ENCODE measurements at places on chromosomes 6 and 20.
A peak's percentile ranks its signal among the peaks of the same experiment; 100 is the strongest.

DNA sequence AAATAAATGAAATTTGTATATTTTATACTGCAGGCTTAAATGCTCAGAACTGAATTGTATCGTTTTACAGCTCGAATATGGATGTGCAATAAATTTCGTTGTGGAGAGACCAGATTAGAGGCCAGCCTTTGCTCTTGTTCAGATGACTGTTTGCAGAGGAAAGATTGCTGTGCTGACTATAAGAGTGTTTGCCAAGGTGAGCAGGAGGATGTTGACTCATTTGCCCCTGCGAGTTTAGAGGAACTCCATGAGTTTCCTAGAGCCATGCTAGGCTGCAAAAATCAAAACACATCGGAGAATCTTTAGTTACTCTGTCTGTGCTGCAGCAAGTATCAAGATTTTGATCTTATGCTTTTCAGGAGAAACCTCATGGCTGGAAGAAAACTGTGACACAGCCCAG is 15.4 kb downstream of the ENPP3 start:
- DNase-seq: peak; percentile 44

GRCh38 chr6:111173341-111173740 is 86.0 kb downstream of the SLC16A10 start:
- no peak for DNase-seq

DNA sequence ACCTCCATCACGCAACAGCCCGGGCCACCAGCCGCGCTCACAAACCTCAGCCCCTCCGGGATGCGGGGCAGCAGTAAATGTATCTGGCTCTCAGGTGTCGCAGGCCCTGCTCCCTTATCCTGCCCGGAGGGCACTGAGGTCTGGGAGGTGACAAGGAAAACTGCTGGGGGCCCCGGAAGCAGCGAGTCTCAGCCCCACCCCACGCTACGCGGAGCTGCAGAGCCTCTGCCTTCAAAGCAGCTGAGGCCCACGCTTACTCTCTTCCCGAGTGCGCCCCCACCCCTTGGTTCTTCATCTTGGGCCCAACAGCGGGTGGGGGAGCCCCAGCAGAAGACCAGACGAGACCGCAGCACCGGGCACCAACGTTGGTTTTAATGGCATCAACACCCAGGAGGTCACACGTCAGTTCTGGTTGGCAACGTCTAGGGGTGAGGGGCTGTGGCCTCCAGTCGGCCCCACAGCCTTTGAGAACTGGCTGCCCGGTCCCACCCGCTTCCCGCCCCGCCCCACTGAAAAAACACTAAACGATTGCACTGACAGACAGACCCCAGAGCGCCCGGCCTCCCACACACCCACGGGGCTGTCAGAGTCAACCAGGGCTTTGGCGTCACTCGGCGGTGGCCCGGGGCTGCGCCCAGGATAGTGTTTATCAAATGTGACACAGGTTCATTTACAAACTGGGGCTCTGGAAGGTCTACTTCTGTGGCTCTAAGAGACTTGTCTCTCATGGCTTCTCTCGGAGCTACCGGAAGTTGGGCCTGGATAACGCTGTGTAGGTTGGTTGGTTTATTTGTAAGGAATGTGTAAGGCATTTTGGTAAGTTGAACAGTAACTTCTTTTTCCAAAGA is 43.7 kb downstream of the DSTN start:
- DNase-seq: no peak

- DNase-seq: no peak
These were observed 172.2 kb downstream of the CDC5L start for GRCh38 chr6:44559486-44560270.

DNA sequence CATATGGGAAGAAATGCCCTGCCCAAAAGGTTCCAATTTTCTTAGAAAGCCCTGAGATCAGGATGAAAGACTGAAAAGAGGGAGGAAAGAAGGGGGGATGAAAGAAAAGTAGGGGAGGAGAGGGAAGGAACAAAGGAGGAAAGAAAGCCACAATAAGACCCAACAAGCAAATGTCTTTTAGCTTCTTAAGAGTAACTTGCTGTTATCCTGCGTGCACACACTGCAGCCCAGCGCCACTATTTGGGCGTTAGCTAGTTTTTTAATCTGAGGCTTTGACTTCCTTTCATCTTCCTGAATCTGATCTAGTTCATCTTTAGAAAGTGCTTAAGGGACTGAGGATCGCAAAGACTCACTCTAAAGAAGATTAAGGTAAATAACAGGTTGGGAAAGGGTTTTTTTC is 77.4 kb upstream of the HDDC2 start:
- no peak for DNase-seq

- no peak for DNase-seq
These were observed 133.0 kb downstream of the SAMD5 start for GRCh38 chr6:147641511-147641910.

GRCh38 chr20:41344477-41344876 is 3.9 kb downstream of the LPIN3 start:
- DNase-seq: no peak

- DNase-seq: no peak
These were observed 23.9 kb downstream of the SUN5 start for GRCh38 chr20:32980131-32980941.

- DNase-seq: no peak
These were observed 78.0 kb downstream of the VEGFA start for GRCh38 chr6:43847741-43848630.

DNA sequence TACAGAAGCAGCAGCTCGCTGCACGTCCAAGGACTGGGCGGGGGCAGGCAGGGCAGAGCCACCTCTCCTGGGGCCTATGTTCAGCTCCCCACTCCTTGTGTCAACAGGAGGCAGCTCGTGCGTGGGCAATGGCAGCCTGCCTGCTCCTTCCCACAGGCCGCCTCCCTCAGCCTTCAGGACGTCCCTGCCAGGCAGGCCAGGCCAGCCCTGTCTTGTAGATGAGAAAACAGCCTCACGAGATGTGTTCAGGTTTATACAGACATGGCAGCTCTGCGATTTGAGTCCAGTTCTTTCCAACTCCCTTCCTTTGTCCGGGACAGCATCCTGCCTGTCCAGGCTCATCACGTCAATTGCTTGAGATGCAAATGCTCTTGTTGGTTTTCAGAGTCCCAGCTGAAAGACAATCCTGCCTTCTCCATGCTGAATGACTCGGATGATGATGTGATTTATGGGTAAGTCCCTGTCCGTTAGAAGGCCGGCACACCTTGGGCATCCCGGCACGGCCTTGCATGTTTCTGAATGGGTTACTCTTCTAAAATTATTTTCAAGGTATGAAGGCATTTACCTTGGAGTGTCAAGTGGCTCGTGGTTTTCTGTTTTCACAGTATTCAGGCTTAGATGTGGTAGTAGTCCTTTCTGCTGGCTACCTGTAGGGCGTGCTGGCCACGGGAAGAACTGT is 13.5 kb downstream of the DYNLT1 start:
- no peak for DNase-seq

- no peak for DNase-seq
These were observed 69.4 kb upstream of the ARID1B start for GRCh38 chr6:156707818-156708217.
